Stimulated activated CD4-positive, alpha-beta T cell treated with anti-CD3 and anti-CD28 coated beads, Interleukin-1b, Interleukin-23, amount 100 ng/mL, for 1 hour (primary cell): ENCODE measurements at places on chromosomes 16 and 17.

GRCh38 chr17:6639014-6639585 lies 1.4 kb downstream of the KIAA0753 start:
- DNase-seq = no peak

DNA sequence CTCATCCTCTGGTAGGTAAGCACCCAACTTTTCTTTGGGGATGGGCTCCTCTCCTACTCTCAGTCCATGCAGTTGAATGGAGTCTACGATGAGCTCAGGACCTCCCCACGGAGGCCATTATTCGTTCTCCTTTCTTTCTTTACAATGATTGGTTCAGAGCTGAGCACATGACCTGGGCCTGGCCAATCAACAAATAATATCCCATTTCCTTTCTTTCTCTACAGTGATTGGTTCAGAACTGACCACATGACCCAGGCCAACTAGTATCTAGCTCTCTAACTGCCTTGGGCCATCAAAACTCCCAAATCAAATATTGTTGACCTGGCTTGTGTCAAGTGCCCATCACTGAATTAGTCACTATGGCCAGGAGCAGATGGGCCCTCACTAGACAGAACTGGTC lies 129.2 kb downstream of the USP31 start:
- no peak for DNase-seq

DNA sequence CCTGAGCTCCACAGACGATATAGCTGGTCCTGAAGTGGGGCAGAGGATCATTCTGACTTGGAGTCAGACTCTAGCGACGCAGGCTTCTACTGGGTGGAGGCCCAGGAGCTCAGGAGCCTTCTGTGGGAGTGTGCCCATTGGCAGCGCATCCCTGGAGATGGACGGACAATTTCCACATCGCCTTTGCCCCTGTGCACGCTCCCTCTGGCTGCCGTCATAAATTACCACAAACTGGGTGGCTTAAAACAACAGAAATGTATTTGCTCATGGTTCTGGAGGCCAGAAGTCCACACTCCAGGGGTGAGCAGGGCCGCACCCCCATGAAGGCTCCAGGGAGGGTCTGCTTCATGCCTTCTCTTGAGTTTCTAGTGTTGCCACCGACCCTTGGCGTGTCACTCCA lies 6.9 kb downstream of the CARD14 start:
- no peak for DNase-seq

GRCh38 chr16:12416136-12416787 lies 387.4 kb downstream of the CPPED1 start:
- no peak for DNase-seq
